ENCODE measurements at places on chromosomes 11 and 22. TPM values are rescaled to one million over a fixed set of nuclear protein-coding genes. Genes with fewer than 3 reads are reported as not detected.

DNA sequence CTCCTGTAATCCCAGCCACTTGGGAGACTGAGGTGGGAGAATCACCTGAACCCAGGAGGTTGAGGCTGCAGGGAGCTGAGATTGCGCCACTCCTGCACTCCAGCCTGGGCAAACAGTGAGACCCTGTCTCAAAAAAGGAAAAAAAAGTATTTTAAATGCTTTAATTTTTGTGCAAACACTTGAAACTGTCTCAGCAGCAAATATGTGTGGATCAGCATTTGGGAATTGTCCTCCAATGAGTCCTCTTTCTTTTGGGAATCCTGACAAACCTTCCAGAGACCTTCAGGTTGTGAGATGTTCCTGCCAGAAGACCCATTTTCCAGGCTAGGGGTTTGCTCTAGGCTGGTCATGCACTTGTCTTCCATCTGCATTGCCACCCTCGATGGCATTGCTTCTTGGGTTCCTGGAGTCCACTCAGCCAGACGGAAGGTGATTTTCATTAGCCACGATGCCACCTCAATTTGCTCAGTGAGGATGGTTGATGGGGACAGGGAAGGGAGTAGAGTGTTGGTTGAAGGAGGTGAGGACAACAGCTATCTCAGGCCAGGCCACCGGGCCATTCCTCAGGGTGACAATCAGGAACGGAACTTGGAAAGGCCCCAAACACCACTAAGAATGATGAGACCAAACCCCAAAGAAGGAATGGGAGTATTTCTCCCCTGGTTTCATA lies 55.4 kb downstream of the ST14 start:
- no peak for DNase-seq

DNA sequence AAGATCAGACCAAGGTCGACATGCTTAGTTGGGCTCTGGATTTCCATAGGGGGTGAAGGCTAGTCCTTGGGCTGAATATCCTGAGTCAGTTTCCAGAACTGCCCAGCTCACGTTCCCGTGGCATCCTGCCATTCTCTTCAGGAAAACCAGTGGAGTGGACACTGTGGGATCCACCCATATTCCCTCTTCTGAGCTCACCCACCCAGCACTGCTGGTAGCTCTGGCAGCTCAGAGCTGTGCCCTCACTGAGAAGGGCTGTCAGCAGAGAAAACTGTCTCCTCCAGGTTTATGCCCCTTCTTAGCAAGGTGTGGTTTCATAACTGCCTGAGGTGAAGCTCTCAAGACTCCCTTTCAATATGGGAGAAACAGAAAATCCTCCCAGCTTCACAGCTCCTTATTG lies 111.7 kb downstream of the GGTLC2 start:
- no peak for DNase-seq

GRCh38 chr11:69770540-69770939 lies 4.6 kb downstream of the FGF4 start:
- DNase-seq, result no peak

GRCh38 chr22:38461414-38462081 lies 6.3 kb upstream of the KDELR3 start:
- DNase-seq, result peak; percentile 50

DNA sequence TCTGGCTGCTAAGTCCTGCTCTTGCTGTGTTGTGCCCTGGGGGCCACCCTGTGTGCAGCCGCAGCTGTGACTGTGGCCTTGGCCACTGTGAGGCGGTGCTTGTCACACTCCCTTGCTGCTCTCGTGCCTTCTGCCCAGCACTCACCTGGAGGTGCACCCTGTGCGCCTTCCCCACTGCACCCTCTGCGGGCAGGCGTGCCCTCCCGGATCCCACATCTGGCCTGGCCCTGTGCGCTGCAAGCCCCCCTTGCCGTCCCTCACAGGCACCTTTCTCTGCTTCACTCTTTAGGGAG lies 27.2 kb downstream of the TBX1 start:
- no peak for DNase-seq

DNA sequence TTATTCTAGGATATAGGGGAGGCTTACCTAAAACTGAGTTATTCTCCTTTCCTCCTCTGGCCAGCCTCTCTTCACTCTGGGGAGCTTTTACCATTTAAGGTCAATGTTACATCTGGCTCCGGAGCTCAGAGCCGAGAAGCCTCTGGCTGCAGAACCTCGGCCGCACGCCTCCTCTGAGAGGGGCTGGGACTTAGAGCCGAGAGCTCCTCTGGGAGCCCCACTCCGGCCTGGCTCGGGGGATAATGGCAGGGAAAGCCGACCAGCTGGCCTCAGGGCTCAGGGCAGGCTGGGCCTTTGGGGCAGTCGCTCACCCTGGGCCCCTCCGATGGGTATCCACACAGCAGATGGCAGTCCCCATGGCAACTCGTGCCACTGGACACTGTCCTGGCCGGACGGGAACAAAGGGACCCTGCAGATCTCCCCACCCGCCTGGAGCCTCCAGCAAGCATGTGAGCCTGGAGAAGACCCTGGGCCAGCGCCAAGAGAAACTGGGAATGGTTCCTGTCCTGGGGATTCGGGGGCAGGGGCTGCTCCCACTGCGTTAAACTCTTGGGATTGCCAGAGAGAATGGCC lies at the start of gene IRAG1:
TSS of gene IRAG1 (minus strand) at position 247 of the 573 bp plus-strand sequence. CDS start at position 94, 153 bp downstream.
- DNase-seq, result no peak

DNA sequence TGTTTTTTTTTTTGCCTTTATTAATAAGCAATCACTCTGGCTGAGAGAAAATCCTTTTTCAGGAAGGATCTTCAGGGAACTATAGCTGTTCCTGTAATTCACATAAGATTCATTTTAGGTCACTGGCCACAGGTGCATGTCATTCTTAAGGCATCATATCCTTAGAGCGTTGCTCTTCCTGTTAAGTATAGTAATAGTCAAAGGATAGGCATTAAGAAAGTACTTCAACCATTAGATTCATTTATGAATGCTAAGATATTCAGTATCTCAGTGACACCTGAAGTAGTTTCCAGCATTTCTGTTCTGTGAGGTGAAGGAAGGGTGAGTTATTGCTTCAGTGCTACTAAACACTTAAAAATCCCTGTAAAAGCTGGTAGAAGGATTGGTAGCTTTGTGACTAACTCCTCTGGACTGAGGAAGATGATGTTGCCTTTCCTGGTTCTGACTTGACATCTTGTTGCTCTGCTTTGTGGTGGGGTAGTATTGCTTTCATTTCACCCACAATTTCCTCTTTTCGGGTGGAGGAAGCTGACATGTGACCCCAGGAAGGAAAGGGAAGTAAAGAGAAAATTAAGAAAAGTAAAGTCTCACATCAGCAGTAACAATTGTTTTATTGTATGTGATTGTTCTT lies 34.7 kb downstream of the RNF169 start:
- peak; percentile 21 for DNase-seq

DNA sequence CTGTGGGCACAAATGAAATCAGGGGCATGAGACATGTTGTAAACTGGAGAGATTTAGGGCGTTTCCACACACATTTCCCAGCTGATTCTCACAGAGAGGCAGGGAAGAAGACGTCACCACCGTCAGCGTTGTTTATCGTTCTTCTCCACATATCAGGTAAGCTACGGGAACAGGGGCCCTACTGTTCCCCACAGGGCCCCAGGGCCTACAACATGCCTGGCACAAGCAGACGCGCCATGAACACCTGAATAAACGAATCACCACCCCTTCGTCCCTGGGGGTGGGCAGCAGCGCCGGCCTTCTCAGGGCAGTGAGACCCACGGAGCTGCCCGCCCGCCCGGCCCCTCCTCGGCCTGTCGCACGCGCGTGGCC lies 342 bp downstream of the EFCAB6 start:
- no peak for DNase-seq

DNA sequence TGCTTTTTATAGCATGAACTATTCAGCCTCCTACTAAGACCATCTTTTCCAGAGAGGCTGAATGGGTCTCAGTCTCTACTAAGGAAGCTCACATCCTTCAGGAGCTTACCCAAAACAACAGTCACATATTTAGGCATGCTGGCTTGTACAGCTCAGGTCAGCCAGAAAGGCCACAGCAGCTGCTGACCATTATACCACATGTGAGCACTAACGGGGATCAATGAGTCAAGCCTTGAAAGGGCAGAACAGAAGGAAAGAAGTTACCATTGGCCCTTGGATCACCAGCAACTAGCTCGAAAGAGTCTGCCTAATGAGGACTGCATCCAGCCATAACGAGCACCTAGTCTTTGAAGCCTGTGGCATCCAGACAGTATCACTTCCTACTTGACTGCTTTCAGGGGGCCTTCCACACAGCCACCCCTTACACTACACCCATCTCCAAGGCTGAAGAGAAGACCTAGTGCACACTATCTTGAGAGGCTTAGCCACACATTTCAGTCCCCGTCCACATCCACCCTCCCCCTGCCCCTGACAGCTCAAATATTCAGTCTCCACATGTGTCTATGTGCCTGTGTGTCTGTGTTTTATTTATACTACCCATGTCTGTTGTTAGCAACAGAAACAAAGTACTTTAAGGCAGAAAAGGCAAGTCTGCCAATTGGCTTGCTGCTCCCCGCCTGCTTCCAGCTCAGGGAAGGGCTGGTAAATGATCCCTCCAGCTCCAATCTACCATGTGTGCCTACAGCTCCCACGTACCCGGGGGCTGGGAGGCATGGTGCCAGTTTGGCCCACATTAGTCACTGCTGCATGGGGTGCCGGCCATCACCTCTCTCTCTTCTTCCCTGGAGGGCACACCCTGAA lies 95.5 kb downstream of the RPL27A start:
- no peak for DNase-seq

GRCh38 chr22:33561149-33561807 lies 359.0 kb downstream of the LARGE1 start:
- no peak for DNase-seq

DNA sequence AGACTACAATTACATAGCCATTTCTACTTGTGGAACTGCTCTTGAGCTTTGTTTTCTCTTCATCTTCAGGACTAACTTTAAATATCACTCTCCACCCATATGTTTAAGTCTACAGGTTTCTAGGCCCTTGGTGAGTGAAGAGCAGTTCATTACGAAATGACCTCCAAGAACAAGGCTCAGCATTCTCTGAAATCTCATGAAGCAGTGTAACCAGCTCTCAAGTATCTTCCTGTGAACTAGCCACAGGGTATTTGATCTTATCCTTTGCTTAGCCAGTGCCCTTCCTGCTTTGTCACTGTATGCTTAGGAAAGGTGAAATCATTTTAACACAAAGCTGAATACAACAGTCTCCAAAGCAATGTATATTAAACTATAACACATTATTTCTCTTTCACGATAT lies 20.4 kb upstream of the LYVE1 start:
- no peak for DNase-seq

- DNase-seq, result no peak
Observed at GRCh38 chr11:132103021-132103420, 732.6 kb downstream of the NTM start.

GRCh38 chr11:63884196-63884932 lies 32.6 kb downstream of the RCOR2 start:
- no peak for DNase-seq

GRCh38 chr11:76771446-76772099 lies 11.6 kb upstream of the TSKU start:
- no peak for DNase-seq

GRCh38 chr11:92812841-92813240 lies 156.6 kb upstream of the MTNR1B start:
- no peak for DNase-seq

- DNase-seq, result no peak
Observed at GRCh38 chr22:49426098-49426497, 401.6 kb downstream of the BRD1 start.

GRCh38 chr11:16126362-16126761 lies 230.0 kb downstream of the SOX6 start:
- no peak for DNase-seq

- DNase-seq, result no peak
Observed at GRCh38 chr11:124879493-124880289, 14.5 kb downstream of the ROBO3 start.

DNA sequence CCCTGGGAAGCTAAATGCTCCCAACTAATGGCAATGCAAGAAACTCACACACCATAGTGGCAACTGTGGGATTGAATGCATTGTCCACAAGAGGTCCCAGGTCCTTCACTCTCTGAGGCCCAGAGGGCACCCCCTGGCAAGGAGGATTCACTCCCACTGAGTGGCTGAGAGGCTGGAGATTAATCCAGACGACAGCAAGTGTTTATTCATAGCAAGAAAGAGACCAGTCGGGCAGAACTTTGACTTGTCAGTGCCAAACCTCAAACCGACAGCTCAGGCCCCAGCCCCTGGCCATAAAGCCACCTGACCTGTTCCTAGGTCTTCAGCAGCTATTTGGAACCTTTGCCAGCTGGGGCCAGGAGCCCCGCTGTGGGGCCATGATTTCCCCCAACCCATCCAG lies 54.5 kb upstream of the MPEG1 start:
- DNase-seq, result no peak

- DNase-seq, result no peak
Observed at GRCh38 chr11:134393638-134394037, 18.4 kb downstream of the B3GAT1 start.

DNA sequence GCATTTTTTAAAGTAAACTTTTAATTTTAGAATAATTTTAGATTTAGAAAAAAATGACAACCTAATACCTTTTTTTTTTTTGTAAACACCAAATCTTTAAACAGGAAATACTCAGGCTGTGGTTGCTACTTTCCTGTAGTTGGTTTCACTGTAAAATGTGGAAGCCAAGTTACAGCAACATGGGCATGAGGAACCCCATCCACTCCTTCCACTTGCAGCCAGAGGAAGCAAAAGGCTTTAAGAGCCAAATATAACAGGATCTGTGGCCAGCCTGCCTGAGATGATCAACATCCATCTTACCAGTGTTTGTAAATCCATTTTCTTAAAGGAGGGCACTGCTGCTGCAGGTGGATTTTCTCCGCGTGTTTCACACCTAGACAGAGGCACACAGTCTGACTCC lies 66.2 kb downstream of the TNRC6B start:
- DNase-seq, result no peak

C11orf42 gene
- not detected for polyA plus RNA-seq

PARVG gene
- polyA plus RNA-seq, result 67.0 TPM

VPREB1 gene
- not detected for polyA plus RNA-seq

LRRC32 gene
- polyA plus RNA-seq, result not detected

POGLUT3 gene
- polyA plus RNA-seq, result 5.4 TPM

SLC22A9 gene
- polyA plus RNA-seq, result not detected

UBASH3B gene
- polyA plus RNA-seq, result 6.8 TPM

MS4A3 gene
- not detected for polyA plus RNA-seq

CDCA5 gene
- 0.90 TPM for polyA plus RNA-seq

MUC5AC gene
- not detected for polyA plus RNA-seq

FGF4 gene
- not detected for polyA plus RNA-seq
